NCI-H1417 treated with DMSO at 0.1 percent for 48 hours (cell line): ENCODE measurements at places on chromosomes 1 and 21.

DNA sequence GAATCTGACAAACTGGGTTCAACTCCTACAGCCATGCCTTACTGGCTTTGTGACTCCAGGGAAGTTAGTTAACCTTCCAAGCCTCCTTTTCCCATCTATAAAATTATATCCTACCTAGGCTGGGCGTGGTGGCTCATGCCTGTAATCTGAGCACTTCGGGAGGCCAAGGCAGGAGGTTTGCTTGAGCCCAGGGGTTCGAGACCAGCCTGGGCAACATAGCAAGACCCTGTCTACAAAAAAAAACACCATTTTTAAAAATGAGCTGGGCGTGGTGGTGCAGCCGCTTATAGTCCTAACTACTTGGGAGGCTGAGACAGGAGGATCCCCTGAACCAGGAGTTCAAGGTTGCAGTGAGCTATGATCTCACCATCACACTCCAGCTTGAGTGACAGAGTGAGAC is 15.1 kb downstream of the CELF3 start:
- DNase-seq: no peak

DNA sequence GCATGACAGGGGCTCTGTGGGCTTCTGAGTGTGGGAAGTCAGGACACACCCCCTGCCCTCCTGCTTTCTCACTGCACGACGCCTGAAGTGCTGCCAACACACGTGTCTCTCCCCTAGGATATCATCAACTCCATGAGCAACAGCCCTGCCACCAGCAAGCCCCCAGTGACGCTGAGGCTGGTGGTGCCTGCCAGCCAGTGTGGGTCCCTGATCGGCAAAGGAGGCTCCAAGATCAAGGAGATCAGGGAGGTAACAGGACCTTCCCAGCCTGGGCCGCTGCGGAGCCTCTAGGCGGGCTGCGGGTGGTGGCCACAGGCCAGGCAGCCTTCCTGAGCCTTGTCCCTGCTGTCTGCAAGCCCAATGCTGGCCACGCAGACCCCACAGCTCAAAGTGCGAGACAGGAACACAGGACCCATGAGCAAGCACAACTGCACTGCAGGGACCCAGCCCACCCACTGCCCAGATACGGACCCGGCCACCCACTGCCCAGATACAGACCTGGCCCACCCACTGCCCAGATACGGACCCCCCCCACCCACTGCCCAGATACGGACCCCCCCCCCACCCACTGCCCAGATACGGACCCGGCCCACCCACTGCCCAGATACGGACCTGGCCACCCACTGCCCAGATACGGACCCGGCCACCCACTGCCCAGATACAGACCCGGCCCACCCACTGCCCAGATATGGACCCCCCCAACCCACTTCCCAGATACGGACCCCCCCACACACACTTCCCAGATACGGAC is 72.2 kb upstream of the COL6A1 start:
- no peak for DNase-seq

GRCh38 chr1:233233508-233234040 is 62.0 kb downstream of the PCNX2 start:
- no peak for DNase-seq

GRCh38 chr1:218351391-218352074 is 6.4 kb downstream of the TGFB2 start:
- no peak for DNase-seq

DNA sequence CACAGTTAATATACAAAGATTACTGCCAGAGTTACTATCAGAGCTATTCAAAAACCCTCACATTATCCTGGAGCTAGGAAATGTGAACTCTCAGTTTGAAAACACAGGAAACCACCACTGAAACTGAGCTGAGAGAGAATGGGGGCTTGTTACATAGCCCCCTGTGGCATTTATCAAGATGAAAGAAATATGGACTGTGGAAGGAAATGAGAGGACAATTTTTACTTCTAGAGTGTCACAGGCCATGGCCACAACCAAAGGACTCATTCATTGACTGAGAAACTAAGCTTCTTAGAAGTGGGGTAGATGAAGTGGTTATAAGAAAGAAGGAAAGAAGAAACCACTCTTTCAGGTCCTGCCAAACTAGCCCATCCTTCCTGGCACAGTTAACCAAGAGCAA is 25.3 kb downstream of the DSTYK start:
- no peak for DNase-seq

DNA sequence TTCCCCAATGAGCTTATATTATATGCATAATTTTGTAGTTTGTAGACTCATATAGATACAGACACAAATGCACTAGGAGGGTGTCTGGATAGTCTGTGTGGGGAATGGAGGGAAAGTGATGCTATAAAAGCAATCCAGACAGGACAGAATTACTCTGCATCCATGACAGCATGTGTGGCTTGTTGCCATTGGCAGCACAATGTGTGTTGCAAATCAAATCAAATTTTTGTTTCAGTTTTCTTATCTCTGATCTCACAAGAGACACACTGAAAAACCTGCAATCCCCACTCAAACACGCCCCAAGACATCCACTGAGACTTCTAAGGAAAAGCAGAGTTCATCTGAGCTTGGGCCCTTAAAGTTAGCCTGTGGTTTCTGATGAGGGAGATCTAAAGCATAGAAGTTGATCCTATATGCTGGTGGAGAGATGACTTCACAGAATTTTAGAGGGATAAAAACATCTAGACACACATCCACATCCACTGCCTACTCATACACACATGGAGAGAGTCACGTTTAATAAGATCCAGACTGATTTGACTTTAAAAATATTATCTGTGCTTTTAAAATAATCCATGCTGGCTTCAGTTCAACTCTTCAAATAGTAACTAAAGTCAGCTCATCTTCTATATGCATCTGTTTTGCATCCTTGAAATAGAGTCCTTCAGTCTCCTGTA is 313.0 kb upstream of the PLXNA2 start:
- DNase-seq: no peak

- no peak for DNase-seq
Measured at GRCh38 chr1:19458815-19459417, 26.4 kb downstream of the CAPZB start.

GRCh38 chr1:156662005-156662799 is 15.0 kb downstream of the NES start:
- DNase-seq: no peak

GRCh38 chr1:222555992-222556615 is 8.2 kb upstream of the HHIPL2 start:
- no peak for DNase-seq

GRCh38 chr1:219099307-219099706 is 74.4 kb upstream of the LYPLAL1 start:
- no peak for DNase-seq

DNA sequence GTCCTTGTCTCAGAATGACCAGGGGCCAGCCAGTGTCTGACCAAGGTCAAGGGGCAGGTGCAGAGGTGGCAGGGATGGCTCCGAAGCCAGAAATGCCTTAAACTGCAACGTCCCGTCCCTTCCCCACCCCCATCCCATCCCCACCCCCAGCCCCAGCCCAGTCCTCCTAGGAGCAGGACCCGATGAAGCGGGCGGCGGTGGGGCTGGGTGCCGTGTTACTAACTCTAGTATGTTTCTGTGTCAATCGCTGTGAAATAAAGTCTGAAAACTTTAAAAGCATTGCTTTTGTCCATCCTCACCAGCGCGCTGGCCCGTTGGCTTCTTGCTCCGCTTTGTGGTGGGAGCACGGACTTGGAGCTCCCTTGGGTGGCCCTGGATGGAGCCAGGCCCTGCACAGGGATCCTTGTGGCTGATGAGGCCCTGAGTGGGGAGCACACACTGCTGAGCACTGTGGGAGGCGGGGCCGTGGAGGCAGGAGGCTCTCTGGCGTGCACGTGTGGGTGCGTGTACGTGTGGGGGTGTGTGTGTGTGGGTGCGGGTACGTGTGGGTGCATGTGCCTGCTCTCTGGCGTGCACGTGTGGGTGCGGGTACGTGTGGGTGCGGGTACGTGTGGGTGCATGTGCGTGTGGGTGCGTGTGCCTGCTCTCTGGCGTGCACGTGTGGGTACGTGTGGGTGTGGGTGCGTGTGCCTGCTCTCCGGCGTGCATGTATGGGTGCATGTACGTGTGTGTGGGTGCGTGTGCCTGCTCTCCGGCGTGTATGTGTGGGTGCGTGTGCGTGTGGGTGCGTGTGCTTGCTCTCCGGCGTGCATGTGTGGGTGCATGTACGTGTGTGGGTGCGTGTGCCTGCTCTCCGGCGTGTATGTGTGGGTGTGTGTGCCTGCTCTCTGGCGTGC is 18.0 kb downstream of the RNF223 start:
- DNase-seq: no peak

GRCh38 chr1:232568331-232568852 is 61.5 kb downstream of the SIPA1L2 start:
- no peak for DNase-seq

DNA sequence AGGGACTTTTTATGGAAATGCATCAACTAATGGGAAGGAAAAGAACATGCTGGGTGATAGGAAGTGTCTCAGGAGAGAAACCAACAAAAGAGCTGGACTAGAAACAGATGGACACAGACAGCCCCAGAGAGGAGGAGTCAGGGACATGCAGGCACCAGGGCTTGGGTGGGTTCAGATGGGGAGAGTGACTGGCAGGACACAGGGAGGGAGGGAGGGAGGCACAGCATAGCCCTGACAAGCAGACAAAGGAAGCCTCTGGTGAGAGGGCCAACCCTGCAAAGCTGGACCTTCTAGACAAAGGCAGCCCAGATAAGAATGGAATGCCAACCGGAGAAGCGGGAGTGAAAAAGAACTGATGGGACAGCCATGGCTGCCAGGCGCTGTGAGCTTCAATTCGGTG is 568.8 kb downstream of the AJAP1 start:
- no peak for DNase-seq

DNA sequence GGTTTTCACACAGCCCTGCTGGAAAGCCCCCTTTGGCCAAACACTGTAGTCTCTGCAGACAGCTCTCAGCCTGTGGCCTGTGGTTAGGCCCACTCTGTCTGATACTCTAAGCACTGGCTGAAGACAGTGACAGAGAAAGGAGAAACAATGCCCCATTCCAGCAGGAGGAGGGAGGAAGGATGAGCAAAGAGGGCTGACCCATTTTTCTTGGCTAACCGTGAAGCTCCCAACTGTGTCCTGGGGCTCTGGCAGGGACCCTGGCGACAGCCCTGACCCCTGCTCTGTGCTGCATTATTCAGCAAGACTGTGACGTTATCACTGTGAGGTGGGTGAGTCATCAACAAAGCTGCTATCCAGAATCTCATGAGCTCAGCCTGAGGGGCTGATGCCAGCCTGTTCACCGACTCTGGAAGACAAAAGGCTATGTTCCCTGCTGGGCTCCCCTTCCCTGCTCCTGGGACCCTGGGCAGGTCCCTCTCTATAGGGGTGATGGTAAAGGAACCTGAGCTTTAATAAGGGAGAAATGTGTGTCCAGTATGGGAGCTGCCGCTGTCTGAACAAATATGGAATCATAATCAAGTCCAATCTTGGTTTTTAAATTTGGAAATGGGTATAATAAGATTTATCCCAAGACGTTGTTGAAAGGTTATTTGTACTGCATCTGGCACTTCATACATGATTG is 107.0 kb downstream of the RHOU start:
- no peak for DNase-seq

- no peak for DNase-seq
Measured at GRCh38 chr1:38476111-38476849, 383.3 kb downstream of the RRAGC start.

DNA sequence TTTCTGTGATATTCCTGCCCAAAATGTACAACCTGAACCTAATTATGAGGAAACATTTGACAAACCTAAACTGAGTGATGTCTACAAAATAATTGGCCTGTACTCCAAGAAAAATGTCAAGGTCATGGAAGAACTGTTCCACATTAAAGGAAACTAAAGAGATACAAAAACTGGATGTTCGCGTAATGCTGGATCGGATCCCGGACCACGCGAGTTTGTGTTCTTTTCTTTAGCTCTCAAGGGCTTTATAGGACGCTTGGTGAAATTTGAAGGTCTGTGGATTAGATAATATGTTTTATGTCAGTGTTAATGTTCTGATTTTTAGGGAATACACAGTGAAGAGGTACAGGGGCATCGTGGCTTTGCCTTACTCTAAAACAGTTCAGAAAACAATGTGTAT is 400.5 kb downstream of the CAMTA1 start:
- DNase-seq: no peak

DNA sequence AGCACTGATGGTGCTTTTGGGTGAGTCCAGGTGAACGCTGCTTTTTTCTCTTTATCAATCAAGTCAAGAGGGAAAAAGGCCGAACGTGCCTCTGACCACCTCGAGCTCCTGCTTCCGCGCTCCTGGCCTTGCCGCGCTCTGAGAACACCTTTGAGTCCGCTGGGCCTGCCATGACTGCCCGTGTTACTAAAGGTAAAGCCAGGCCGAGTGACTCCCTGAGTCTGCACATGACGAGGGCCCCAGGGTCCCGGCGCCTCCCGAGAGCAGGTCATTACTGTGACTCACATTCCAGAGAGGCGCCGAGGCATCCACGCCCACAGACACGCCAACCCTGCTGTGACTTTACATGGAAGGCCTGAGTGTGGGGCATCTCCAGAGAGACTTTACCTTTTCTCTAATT is 11.1 kb downstream of the POFUT2 start:
- DNase-seq: no peak

DNA sequence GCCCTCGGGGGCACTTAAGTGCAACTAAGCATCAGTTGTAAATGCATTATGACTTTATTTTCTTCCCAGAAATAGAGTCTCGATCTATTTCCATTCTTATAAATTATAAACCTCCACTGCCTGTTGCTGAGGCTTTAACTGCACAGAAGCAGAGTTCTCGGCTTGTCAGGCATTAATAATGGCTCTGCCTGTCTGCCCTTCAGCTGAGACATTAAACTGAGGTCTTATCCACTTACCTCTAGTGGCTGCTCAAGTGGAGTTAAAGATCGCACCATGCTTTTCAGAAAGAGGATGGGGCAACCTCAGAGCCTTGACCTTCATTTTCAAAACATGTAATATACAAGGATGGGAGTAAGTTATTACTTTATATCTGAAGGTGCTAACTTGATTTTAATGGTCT is 597.6 kb upstream of the PRMT6 start:
- DNase-seq: no peak

- DNase-seq: no peak
Measured at GRCh38 chr21:32226444-32226843, 52.4 kb downstream of the MIS18A start.

DNA sequence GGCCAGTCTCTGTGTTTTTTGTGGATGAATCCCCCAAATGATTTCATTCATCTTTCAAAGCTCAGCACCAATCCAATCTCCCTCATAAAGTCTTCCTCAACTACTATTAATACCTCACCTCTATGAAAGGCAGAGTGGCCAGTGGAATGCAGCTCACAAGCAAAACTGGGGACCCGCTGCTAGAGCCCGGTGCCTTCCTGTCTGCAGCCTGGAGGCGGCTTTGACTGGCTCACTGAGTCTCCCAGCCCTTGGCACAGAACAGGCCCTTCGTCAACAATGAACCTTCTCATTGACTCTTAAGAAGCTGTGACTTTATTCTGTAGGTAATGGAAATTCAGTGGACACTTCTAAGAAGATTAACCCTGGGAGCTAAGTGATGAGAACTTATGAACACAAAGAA is 86.8 kb upstream of the RAB4A start:
- no peak for DNase-seq

DNA sequence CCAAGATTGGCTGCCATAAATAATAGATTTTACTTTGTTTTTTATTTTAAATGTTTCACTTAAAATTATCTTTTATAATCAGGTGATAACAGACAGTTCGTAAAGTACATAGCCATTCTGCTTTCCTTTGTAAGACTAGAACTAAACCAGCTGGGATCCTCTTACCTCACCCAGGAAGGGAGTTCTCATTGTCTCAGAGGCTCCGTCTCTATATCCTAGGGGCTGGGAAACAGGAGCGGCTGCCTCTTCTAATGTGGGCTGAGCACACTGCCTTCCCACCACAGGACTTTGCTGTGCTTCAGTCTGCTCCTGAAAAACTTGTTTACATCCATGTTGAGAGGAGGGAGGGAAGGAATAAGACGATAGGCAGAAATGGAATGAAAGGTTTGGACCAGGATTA is 45.6 kb upstream of the PGD start:
- no peak for DNase-seq
